Posterior cingulate gyrus (tissue), 11 donors: ENCODE measurements at places on chromosomes 12 and 14.

DNA sequence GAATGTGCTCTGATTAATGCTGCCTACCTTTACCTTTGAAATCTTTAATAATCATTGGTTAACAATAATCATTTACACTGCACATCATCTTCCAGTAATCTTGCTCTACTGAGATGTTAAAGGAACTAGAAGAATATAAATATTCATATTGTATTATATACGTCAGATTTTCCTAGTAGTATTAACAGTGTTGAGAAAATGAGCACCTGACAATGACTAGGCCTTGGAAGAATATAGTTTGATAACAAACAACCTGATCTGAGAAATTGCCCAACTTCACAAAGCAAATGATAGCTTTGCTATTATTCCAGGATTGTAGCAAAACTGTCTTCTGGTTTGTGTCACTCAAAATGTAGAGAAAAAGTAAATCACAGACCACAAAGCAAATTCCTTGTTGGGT is 467.1 kb downstream of the NOVA1 start:
- DNase-seq = no peak

DNA sequence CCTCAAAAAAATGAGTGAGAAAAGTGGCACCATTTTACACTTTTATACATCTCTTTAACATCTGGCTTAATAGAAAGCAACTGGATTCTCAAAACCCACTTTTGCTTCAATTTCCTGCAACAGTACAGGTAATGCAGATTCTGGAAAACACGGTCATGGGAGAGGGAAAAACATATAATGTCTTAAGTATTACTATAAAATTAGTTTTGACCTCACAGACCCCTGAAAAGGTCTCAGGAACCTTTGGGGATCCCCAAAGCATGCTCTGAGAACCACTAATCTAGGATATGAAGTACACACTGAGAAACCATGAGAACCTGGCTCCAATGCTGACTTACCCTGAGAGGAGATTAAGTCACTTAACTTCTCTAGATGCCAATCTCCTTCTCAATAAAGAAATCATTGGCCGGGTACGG is 64.7 kb downstream of the PPP2R5E start:
- no peak for DNase-seq

DNA sequence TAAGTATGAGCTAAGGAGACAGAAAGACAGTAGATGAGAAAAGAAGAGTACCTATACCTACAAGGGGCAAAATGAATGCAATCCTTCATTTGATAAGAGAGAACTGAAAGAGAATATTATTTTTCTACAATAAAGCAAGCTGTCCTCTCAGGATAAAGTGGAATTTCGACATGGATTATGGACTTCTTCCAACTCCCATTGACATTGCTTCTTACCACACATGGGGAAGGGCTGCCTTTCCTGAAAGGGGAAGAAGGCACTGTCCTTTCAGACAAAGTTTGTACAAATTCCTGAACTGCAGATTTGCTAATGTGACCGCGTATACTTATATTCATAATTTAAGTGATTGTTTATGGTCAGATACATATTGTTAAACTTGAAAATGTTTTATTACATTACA is 4.3 kb upstream of the HEBP1 start:
- DNase-seq = no peak

GRCh38 chr12:85946375-85946774 is 72.3 kb downstream of the NTS start:
- DNase-seq = no peak

DNA sequence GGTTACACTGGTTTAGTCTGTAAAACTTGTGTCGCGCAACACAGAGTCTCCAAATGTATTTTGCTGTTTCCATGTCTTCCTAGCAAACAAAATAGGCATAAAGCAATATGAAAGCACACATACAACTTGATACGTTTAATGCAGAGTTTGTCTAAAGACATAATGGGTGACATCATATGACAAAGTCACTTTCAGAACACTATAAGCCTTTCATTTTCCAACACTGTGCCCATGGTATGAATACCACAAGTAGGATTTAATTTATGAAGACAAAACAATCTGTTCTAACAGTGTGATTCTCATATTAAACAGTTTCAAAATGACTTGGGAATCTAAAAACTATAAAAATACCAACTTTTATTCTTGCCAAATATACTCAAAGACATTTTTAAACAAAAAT is 58.4 kb downstream of the PTPN21 start:
- DNase-seq = no peak

DNA sequence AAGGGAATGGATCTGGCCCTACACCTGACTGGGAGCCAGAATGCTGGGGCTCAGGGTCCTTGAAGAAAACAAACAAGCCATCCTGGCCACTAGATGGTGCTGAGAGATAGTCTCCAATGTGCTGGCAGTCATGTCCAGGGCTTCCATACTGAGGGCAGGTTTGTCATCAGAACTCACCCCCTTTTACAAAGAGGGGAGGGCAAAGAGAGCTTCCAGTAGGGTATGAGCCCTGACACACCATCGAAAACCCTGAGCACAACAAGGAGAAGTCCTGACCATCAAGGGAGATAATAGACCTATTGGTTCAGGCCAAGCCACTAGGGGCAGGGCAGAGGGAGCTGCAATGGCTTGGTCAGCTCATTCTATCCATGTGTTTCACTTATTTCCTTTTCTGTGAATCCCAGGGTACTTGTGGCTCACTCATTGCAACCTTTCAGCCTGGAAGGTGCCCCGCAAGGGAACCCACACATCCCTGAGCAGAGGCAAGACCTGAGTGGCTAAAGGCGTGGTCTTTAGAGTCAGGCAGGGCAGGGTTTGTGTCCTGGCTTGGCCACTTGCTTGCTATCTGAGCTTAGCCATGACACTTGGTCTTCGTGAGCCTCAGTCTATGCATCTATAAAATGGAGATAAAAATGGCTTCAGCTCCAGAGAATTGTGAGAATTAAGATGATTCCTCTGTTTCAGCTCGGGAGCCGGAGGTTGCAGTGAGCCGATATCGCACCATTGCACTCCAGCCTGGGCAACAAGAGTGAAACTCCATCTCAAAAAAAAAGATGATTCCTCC is 6.2 kb upstream of the PLEKHH1 start:
- peak; percentile 33 for DNase-seq

DNA sequence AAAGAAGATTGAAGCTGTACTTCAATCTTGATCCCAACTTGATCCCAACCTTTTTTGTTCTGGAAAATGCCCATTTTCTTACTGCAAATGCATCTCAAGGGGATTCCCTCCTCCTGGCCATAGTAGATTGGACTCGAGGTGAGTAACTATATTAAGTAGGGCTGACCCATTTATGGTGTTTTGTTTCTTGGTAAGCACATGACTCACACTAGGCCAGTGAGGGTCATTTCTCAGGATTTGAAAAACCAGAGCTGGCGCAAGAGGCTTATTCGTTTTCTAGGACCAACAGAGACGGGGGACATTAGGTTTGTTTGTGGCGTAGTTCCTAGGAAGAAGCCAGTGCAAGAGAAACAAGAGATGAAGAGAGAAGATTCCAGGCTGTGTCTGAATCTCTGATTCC is 51.4 kb downstream of the MRPL42 start:
- DNase-seq = no peak

DNA sequence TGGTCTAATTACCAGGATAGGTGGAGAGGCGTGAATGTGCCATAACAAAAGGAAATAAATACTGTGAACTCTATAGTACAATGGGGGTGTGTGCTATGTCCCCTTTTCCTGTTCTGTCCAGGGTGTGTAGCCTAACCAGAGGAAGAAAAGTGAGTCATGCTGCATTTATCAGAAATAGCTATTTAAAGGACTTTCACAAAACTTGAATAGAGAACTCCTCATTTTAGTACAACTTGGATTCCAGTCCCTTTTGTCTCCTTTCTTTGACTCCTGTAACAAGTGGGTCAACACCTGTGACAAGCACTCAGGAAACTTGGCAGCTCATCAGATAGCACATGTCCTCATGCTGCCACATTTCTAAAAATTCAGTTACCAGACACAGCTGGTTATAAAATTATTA is 123.4 kb downstream of the CCDC91 start:
- no peak for DNase-seq

- no peak for DNase-seq
These were observed 33.5 kb upstream of the CERS5 start for GRCh38 chr12:50200552-50201273.

DNA sequence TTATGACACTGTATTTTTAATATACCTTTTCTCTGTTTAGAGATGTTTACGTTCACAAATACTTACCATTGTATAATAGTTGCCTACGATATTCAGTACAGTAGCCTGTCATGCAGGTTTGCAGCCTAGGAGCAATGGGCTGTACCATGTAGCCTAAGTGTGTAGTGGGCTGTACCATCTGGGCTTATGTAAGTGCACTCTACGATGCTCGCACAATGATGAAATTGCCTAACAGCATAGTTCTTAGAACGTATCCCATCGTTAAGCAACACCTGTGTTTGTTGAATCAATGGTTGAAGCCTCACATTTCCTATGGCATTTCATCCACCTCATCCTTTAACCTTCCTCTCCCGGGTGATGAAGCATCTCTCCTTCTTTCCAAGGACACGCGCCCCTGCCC is 12.5 kb upstream of the EML1 start:
- DNase-seq = no peak

DNA sequence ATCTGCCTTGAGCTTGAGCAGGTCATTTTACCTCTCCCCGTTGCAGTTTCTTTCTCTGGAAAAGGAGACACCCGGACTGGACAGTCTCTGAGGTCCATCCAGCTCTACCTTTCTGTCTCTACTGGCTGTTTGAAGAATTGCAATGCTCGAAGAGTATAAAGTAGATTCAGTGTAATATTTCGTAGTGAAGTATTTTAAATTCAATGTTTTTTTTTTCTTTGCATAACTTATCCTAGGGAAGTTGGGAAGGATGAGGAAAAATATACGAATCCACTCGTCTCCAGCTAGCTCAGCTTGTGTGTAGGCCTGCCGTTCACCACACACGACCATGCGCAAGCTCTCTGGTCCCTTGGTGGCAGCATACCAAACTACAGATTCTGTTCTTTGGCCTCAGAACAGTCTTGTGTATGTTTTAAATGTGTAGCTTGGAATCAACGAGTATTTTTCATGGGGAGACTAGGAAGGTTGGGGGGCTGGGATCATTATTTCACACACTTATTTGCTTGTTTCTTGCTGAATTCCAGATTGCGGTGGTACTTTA is 307.9 kb downstream of the CACNA1C start:
- DNase-seq = no peak

DNA sequence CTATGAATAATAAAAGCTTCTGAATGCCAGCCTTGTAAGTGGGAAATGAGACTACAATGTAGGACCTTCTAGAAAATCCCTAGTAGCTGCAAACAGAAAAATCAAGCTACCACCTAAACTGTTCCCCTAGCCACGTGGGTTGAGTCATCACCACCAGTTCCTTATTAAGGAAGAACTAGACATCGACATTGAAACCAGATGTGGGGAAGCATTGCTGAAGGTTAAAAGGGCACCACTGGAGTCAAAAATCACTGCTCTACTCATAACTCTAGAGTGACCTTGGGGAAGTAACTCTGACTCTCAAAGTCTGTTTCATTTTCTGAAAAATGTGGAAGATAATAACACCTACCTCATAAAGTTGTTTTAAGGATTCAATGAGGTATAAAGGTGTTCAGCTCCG is 9.4 kb upstream of the CNIH1 start:
- no peak for DNase-seq

GRCh38 chr12:64558754-64559153 is 51.5 kb upstream of the RASSF3 start:
- no peak for DNase-seq

- DNase-seq = peak; percentile 77
These were observed 10.0 kb downstream of the ANKRD9 start for GRCh38 chr14:102499401-102500157.

DNA sequence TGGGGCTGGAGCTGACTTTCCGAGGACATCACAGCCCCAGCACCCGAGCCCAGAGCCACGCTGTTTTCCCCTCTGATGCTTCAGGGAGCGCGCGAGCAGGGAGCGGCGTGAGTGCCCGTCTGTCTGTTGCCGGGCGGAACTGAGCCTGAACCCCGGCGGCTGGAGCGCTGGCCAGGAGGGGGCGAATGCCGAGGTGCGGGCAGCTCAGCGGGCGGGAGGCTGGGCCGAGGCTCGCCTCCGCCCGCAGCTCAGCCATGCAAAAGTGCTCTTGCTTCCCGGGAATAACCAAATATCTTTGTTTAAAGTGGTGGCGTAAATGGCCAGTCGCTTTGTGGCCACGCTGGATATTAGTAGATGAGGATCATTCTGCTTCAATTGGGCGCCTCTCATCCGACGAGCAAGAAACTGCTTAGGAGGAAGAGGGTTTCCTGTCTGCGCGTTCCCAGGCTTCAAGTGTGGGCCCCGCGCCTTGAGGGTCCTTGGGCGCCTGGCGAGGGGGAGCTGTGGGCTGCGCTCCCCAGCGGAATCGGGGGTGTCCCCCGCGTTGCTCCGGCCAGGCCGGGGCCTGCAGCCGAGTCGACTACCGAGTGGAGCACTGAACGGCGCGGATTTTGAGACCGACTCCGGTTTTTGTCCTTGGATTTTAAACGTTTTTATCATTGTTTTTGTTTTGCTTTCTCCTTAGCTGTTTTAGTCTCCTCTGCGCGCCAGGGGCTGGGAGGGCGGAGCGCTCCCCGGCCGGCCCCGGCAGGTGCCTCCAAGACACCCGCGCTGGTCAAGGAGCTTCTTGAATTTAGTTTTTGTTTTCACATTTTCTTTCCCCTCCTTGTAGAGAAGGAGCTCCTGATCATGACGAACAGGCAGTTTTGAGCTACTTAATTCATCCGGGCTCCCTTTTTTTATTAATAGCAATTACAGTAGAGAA is 831 bp upstream of the NKX2-1 start:
- DNase-seq = no peak

DNA sequence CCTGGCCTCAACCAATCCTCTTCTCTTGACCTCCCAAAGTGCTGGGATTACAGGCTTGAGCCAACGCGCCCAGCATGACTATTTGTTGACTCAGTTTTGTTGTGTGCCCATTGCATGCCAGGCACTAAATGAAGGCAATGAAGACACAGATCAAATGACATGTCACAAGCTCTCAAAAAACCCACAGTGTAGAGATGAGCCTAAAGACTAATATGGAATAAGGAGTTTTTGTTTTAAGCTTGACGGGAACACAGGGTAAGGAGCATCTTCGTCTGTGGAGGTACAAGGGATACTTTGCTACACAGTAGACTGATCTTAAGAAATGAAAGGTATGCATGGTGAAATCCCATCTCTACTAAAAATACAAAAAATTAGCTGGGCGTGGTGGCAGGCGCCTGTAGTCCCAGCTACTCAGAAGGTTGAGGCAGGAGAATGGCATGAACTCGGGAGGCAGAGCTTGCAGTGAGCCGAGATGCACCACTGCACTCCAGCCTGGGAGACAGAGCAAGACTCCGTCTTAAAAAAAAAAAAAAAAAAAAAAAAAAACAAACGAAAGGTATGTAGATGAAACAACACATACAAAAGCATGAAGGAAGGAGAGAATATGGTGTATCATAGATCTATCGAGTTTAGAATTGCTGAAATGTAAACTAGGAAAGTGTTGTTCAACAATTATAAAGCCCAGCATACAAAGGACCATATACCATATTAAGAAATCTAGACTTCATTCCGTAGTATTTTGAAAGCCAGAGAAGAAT is 122.1 kb upstream of the PTPRB start:
- DNase-seq = peak; percentile 46

DNA sequence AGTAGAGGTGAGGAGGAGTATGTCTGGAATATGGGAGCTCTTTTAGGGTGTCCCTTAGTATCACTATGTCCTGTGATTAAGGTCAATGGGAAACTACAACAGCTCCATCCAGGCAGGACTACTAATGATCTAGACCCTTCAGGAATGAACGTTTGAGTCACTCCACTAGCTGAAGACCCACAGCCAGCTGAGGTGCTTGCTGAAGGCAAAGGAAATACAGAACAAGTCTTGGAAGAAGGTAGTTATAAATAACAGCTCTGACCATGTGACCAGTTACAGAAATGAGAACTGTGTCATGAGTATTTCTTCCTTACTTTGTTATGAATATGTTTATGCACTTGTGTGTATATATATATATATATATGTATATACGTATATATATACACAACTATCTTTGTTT is 40.5 kb upstream of the USP44 start:
- DNase-seq = no peak
